ENCODE measurements at places on chromosomes 4 and X. TPM values are rescaled to one million over a fixed set of nuclear protein-coding genes. Genes with fewer than 3 reads are reported as not detected.

GRCh38 chr4:184163813-184164212, 53.9 kb downstream of the ENPP6 start:
- DNase-seq, result no peak

DNA sequence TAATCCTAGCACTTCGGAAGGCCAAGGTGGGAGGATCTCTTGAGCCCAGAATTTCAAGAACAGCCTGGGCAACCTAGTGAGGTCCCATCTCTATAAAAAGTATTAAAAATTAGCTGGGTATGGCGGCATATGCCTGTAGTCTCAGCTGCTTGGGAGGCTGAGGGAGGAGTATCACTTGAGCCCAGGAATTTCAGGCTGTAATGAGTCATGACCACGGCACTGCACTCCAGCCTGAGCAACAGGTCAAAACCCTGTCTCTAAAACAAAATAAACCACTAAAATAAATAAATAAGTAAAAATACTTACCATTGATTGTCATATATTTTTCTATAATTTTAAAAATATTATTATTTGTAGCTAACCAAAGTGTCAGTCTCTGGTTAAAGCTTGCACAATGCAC, 315.6 kb upstream of the SMIM31 start:
- DNase-seq, result no peak

DNA sequence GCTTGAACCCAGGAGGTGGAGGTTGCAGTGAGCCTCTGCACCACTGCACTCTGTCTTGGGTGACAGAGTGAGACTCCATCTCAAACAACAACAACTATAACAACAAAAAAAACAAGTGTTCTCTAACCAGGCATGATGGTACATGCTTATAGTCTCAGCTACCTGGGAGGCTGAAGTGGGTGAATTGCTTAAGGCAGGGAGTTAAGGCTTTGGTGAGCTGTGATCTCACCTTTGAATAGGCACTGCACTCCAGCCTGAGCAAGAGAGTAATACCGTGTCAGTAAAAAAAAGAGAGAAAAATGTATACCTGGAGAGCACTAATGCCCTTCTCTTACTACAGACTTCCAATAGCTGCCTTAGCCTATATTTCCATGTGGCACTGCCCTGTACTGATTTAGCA, 18.9 kb upstream of the USP9X start:
- no peak for DNase-seq

DNA sequence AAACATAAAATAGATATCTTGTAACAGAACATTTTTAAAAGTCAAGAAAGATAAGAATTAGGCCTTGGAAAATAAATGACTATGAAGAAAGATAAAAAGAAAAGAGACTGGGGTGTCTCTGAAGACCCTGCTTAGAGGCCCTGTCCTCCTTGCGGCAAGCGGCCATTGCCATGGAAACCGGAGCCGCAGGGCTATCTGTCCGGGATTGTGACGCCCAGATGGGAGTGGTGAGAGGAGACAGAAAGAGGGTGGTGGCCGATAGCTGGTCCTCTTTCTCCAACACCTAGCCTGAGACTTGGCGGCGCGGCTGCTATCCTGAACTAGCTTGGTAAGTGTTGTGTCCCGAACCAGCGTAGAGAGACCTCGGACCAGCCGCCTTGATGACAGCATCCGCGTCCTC, at the start of gene DUSP21:
Gene DUSP21, plus strand, starts transcription at position 269 of the 400 bp plus-strand sequence. Its CDS starts 112 bp downstream, at position 381.
- no peak for DNase-seq

DNA sequence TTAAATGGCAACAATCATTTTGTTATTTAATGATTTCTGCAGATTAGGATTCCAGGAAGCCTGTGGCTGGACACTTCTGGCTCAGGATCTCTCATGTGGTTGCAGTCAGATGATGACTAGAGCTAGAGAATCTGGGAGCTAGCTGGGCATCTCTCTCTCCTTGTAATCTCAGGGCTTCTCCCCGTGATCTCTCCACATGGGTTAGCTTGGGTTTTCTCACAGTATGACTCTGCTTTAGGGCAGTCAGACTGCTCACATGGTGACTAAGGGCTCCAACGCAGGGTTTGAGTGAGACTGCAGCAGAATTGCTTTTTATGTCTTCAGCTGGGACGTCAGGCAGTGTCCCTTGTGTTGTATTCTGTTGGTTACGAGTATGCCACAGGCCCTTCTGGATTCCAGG, 361.4 kb downstream of the CBLL2 start:
- no peak for DNase-seq

Gene RXFP1
- not detected for total RNA-seq
